ENCODE measurements at places on chromosomes 11 and 22.
A peak's percentile ranks its signal among the peaks of the same experiment; 100 is the strongest.

- DNase-seq = no peak
Measured at GRCh38 chr22:45834241-45834640, 142.7 kb downstream of the WNT7B start.

GRCh38 chr22:31893460-31893859 lies 50.9 kb upstream of the YWHAH start:
- DNase-seq = no peak

DNA sequence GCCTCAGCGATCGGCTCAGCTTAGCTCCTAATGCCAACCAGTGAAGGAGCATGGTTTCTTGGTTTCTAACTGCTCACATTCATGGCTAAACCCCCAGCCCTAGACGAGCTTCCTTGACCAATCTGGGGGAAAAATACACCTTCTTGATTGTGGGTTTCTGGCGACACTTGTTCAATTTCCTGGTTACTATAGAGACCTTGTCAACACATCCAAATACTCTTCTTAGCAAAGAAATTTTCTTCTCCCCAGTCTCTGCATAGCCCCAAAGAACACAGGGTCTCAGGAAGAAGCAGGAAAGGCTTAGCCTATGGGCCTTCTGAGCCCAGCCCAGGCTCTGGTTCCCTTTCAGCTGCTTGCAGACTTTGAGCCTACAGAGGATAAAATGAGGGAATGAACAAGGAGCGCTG lies 88.5 kb upstream of the SYT13 start:
- DNase-seq = no peak

DNA sequence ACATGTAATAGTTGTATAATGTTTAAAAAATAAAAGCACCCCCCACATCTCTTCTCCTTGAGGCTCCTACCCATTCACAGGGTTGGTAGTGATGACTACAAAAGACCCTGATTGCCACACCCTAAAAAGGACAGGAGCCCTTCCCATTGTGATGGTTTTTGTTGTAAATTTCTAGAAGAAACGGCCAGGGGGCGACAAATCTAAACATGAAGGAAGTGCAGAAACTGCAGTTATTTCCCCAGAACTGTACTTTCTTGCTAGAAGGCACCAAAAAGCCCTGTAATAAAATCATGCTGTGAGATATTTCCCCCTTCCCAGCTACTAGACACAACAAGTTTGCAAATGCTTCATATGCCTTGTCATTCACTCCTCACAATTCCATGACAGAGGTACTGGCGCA lies 10.8 kb downstream of the PRR5L start:
- no peak for DNase-seq

GRCh38 chr11:48172818-48173609 lies 43.6 kb upstream of the OR4B1 start:
- peak; percentile 76 for DNase-seq

DNA sequence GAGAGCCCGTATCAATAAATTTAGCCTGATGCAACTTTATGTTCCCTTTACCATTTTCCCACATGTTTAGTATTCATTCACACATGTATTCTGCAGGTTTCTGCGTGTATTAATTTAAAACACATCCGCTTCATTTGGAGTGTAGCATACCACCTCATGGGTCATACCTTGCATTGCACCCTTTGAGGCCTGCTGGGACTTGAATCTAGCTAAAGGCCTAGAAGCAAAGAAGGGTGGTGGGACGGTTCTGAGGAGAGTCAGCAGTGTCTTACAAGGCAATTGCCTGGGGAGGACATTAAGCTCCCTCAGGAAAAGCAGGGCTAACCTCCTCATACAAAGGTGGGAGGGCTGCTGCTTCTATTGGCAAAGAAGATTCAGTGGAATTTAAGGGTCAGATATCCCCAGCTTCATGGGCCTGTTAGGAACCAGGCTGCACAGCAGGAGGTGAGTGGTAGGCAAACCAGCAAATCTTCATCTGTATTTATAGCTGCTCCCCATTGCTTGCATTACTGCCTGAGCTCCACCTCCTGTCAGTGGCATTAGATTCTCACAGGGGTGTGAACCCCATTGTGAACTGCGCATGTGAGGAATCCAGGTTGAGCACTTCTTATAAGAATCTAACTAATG lies 15.9 kb upstream of the SNX19 start:
- no peak for DNase-seq
